Germinal center (tissue), 1 donor: ENCODE measurements at places on chromosomes 6 and 20.

DNA sequence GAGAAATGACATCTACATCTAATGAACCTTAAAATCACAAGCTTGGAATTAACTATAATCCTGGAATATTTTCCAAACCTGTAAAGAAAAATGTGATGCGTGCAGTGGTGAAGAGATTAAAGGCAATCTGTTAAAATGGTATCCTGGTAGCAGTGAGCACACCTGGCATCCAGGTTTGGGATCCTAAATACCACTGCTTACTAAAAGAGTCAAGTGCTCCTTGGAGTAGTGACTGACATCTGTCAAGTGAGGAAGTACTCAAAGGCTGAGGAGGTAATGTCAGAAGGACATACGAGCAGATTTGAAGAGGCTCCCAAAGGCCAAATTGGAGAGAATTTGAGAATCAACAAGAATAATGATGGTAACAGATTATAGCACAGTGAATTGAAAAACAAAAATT is 32.8 kb downstream of the PCMT1 start:
- DNase-seq, result no peak

DNA sequence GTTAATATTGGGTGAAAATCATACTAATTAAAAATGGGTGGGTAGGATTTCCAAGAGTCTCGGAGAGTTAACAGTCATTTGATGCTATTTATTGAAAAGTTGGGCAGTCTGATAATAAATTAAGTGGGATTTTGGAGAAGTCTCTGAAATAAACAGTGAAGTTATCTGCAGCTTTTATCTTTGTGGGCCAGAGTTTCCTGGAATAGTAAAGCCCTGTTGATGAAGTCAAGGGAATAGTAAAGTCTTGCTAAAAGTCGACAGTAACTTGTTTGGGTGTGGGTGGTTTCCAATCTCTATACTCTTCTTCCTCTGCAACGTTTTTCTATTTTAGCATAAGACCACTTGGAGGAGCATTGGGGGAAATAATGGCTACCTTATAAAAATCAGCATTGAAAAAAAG is 493.6 kb downstream of the EPM2A start:
- no peak for DNase-seq

DNA sequence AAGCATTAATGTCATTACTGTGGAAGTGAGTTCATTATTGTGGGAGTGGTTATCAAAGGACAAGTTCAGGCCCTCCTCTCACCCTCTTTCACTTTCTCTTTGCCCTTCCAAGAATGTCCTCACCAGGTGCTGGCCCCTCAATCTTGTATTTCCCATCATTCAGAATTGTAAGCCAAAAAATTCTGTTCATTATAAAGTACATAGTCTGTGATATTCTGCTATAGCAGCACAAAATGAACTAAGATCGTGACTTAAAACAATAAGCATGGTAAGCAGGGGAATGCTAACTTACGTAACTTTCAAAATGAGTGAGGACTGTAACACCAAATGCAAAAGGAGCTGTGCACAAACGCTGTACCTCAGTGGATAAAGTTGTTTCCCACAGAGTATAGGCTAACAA is 515.7 kb upstream of the BTBD3 start:
- DNase-seq, result no peak

DNA sequence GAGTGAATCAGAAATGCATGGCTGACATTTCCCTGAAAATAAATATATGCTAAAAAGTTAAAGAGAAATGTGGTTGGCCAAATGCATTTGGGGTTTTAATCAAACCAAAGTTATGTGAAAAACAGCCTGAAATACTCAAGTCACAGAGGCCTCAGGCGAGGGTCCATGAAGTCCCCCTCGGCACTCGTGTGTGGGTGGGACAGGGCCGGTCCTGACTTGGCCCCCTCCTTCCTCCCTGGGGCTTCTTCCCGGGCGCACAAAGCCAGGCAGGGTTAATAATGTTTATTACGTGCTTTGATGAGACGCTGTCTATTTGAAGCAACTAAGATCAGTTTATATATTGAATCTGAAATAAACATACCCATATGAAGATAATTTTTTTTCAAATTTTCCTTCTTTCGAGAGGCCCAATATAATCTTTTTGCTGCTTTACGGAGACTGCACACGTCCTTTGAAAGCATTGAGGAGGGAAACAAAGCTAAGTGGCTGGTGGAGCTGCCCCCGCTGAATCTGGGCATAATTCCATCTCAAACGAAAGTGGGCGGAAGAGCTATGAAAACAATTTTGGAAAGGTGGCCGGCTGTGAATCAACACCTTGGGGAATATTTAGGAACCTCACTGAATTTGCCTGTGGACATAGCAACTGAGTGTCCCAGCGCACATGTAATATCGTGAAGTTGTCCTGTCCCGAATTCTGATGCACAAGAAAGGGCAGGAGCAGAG is 55.8 kb upstream of the SMOC2 start:
- no peak for DNase-seq

GRCh38 chr6:90294614-90294988 is 2.0 kb downstream of the BACH2 start:
- DNase-seq, result peak; percentile 39

DNA sequence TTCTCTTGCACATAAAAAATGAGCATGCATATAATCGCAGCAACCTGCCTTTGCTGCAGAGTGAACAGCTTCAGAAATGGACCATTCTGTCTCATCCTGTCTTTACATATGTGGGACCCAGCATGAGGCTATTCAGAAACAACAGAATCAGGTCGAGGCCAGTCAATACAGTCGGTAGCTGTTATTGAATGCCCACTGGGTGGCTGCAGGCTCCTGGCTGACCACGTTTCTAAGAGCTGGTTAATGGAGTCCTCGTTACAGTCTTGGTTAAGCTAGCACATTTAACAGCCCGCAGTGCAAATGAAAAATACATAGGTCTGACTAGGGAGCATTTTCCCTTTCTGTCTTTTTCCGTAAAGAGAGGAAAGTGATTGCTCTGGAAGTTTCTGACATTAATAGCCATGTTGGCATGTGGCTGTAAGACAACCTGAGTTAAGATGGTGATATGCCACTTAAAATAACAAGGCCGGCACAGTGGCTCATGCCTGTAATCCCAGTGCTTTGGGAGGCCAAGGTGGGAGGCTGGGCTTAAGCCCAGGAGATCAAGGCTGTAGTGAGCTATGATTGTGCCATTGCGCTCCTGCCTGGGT is 75.0 kb downstream of the SHLD1 start:
- no peak for DNase-seq

GRCh38 chr6:57173886-57174510 is 1.9 kb downstream of the BAG2 start:
- DNase-seq, result no peak

- DNase-seq, result peak; percentile 7
These were observed 666 bp downstream of the TPD52L1 start for GRCh38 chr6:125154118-125154760.
